ENCODE measurements at places on chromosomes 5 and 9. TPM values are rescaled to one million over a fixed set of nuclear protein-coding genes. Genes with fewer than 3 reads are reported as not detected.

FOXD4L5 gene
- total RNA-seq: 0.75 TPM

POLK gene
- total RNA-seq: 29.0 TPM

CCDC180 gene
- 4.0 TPM for total RNA-seq

IL3 gene
- total RNA-seq: not detected

CREBRF gene
- total RNA-seq: 31.4 TPM

HACD4 gene
- 3.3 TPM for total RNA-seq

CDC42SE2 gene
- total RNA-seq: 114 TPM

SPATA31A3 gene
- not detected for total RNA-seq

FOXI1 gene
- not detected for total RNA-seq

LMX1B gene
- not detected for total RNA-seq

CXCL14 gene
- total RNA-seq: not detected

PCDHGB1 gene
- total RNA-seq: 0.37 TPM

PCDHB3 gene
- total RNA-seq: not detected
